RPMI8226 (cell line): ENCODE measurements at places on chromosomes 11 and 22.

DNA sequence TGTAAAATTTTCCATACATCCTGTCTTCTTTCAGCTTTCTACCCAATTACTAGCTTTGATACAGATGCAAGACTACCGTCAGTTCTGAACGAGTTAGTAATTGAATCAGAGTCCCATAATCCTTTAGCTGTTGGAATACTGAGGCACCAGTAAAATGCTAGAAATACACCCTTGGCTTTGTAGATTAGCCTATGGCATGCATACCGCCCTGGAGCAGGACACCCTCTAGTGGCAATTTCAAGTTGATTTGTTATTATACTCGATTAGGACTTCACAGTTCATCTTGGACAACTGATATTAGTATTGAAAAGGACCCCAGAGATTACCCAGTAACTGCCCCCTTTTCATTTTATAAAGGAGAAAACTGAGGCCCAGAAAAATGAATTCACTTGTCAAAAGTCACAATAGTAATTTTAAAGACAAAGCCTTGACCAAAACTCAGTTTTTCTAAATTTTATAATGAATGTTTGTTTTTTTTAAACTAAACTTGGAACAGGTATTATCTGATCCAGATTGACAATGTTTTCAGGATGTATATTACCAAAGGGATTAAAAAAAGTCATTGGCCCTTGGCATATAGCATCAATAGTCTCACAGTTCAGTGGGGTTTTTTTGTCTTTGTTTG, 72.6 kb downstream of the HIPK3 start:
- peak; percentile 56 for DNase-seq

DNA sequence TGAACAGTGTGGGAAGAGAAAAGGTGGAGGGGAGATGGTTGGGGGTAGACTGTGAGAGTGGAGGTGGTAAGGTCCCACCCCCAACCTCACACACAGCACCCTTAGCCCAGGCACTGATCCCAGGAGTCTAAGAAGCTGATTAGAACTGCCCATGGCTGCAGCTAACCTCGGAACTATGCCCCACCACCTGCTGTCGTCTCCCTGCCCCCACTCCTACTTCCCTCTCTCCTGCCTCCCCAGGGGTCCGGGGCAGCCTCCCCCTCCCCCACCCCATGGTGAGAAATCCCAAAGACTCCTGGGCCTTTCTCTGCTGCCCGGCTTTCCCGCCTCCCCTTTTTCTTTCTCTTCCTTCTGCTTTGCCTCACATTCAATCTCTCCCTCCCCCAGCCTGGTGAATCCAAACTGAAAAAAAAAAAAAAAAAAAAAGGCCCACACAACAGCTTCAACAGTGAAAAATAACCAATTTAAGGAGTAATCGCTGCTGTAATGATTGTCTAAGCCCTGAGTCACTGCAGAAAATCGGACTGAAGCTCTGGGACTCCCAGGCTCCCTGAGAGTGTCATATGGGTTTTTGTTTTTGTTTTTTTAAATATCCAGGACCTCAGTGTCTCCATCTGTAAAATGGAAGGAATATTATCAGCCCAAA, 9.6 kb upstream of the TP53I11 start:
- no peak for DNase-seq

- DNase-seq: no peak
These were observed 664 bp upstream of the OR10A4 start for GRCh38 chr11:6875761-6876160.

GRCh38 chr11:124174001-124174583, 9.1 kb upstream of the OR10D3 start:
- DNase-seq: peak; percentile 20

- no peak for DNase-seq
These were observed 7.2 kb downstream of the TMEM86A start for GRCh38 chr11:18705651-18706281.

DNA sequence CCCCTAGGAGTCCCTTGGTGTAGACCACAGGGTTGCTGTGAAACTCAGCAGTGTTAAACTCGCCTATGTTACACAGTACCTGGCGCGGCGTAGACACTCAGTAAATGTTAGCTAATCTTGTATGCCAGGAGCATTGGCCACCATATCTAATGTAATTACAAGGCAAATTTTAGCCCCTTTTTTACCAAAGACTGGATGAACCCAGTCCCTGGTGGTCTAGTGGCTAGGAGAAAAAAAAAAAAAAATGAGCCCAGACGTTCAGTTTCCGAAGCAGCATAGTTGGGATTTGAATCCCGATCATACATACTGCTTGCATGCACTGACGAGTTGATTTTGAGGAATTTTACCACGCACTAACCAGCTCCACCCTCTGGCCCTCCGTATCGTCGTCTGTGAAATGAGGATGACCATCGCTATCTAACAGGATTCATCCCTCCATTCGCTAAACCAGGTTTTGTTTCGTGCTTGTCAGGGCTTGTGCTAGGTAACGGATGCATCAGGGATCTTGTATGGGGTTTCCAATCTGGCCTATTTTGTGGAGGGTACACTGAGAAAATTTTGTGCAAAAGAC, 688 bp downstream of the PTS start:
- DNase-seq: peak; percentile 21

- no peak for DNase-seq
These were observed 232.7 kb downstream of the CTTN start for GRCh38 chr11:70630816-70631623.

GRCh38 chr11:75518771-75519653, 6.7 kb downstream of the GDPD5 start:
- no peak for DNase-seq

DNA sequence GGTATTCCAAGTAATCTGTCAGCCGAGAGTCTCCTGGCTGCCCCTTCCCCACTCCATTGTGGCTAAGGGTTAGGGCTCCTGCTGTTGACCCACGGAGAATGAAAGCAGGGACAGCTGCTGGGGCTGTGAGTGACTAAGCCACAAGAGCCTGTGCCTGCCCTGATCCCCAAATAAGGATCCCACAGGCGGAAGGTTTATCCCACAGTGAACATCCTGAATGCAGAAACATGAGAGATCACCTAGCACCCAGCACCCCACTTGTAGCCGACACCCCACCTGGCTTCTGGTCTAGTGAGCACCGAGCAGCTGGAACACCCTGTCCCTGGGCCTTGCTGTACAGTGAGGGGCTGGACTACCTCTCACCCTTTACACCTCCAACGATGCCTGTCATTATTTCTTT, 117.7 kb upstream of the LMO1 start:
- no peak for DNase-seq

DNA sequence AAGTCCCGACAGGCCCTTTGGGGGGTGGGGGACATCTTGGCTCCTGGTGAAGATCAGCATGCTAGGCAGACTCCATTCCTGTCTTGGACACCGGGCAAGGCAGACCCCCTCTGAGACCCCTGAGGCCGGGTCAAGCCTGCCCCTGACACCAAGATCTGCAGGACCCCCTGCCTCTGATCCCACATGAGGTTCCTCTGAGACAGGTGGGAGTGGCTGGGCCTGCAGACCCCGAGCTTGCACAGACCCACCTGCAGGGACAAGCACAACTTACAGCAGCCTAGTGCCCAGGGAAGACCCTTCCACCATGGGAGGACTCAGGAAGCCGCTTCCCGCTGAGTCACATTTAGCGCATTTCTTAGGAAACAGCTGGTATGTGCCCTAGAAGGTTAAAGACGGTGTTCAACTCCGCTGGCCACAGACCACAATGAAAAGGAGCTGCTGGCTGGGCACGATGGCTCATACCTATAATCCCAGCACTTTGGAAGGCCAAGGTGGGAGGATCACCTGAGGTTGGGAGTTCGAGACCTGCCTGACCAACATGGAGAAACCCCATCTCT, 15.5 kb downstream of the ARVCF start:
- no peak for DNase-seq

GRCh38 chr11:78656327-78656726, 81.7 kb upstream of the NARS2 start:
- no peak for DNase-seq

DNA sequence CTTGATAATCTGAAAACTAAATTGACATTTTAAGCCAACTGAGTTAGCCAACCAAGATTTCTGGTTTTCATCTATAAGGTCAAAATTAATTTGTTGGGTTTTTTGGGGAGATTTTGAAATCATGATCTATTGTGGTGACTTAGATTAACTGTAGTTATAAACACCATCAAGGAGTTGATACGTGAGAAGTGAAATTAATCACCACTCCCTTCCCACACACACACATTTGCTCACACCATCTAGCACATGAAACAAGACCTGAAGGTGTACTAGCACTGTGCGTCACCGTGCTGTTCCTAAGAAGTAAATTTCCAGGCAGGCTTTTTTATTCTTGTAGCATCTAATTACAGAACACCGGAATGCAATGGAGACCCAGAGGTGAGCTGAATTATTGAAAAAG, 2.1 kb downstream of the OR5B21 start:
- no peak for DNase-seq

DNA sequence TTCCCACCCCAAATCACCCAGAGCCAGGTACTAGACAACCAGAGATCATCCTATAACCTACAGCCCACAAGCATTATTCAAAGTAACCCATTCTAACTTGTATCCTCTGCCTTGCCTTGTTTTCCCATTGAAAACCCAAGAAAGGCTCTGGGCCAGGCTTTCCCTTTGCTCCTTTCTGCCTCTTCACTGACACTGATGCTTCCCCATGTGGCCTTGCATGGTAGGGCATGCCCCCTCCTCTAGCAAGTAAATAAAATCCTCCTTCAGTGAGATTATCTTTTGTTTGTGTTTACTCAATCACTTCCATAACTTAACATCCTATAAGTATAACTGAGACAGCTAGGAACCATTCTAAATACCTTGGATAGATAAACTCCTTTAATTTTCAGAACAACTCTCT, 65.6 kb upstream of the FAR1 start:
- DNase-seq: no peak

DNA sequence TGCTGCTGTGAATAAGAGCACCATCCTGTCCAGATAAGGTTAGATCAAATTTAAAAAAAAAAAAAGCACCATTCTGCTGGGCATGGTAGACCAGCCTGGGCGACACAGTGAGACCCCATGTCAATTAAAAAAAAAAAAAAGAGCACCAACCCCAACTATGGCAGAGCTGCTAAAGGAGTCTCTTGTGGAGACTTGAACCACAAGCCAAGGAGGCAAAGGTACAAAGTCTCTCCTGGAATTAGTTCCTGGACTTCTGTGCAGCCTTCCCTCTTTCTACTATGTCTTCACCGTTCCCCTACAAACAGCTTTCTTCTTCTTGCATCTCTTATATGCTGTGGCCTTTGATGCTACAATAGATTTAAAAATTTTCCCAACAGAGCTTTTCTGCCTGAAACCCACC, 1.3 kb downstream of the PIK3C2A start:
- DNase-seq: no peak

- DNase-seq: no peak
These were observed 47.3 kb downstream of the CCDC81 start for GRCh38 chr11:86421946-86422345.

DNA sequence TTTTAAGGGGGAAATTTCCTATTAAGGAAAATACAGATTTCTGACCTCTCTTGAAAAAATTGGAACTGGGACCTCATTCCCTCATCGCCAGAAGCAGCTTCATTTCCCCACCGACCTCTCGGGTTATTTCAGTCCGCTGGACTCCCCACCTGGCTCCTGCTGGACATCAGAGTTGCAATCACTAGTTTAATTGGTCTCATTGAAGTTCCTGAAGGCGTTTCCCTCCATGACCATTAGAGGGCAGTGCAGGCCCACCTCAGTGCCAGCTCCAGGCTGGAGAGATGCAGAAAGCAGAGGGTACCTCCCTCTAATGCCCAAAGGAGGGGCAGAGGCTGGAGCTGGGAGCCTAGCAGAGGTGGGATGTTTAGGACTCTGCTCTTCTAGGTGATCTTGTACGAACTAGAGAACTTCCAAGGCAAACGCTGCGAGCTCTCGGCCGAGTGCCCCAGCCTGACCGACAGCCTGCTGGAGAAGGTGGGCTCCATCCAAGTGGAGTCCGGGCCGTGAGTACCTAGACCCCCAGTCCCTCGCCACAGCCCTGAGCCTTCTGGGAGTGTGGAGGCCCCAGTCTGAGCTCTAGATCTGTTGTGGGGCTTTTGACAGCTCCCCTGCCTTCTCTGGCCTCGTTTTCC, 2.7 kb downstream of the CRYBB3 start:
- DNase-seq: peak; percentile 67

- DNase-seq: no peak
These were observed 1.7 kb downstream of the UBXN1 start for GRCh38 chr11:62677156-62677555.

DNA sequence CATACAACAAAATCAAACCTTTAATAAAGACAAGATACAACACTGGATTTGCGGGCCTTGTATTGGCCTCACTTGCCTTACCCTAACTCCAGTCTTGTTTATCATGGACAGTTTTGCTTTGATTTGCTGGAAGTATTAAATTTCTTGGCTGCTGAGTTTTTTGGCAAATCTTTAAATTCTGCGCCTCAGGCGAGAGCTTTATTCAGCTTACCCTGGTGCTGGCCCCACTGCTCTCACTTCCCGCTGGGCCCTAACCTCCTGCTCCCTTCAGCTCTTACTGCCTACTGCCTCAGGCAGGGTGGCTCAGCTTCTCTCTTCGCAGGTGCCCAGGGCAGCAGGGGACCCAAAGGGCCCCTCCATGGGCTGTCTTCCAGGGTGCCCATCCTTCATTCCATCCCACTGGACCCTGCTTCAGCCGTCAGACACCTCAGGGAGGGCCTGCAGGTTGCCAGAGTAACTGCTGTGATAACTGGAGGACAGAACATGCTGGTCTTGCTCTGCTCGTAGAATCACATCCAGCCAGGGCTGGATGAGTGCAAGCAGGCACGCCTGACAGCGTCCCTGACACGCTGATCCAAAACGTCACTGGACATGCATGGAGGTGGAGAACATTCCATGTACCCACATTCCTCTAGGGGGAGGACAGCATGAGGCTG, 45.7 kb upstream of the TUB start:
- DNase-seq: no peak

GRCh38 chr11:79026803-79027445, 413.9 kb downstream of the TENM4 start:
- peak; percentile 79 for DNase-seq

- no peak for DNase-seq
These were observed 39.9 kb upstream of the NAV2 start for GRCh38 chr11:19672586-19673206.

GRCh38 chr22:42967933-42968332, 47.0 kb downstream of the PACSIN2 start:
- DNase-seq: no peak

DNA sequence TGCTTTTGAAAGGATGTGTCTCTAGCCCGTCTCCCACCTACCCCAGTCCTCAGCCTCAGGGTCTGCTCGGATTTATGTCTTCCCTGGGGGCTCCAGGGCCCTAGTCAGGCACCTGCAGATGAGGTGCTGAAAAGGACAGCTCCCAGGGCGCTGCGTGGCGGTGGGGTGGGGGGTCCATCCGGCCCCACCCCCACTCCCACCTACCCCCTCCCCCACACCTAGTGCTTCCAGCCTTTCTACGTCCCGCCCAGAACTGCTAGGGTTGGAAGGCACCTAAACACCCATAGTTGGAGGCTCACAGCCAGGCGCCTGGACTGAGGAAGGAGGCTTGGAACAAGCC, 1.4 kb upstream of the ROBO3 start:
- DNase-seq: no peak

DNA sequence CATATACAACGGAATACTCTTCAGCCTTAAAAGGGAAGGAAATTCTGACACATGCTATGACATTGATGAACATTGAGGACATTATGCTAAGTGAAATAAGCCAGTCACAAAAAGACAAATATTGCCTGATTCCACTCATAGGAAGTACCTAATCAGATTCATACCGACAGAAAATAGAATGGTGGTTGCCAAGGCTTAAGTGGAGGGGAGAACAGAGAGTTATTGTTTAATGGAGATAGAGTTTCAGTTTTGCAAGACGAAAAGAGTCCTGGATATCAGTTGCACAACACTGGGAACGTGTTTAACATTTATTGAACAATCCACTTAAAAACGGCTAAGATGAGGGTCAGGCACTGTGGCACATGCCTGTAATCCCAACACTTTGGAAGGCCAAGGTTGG, 45.6 kb upstream of the HIPK3 start:
- no peak for DNase-seq

GRCh38 chr11:8090756-8091155, 9.7 kb downstream of the TUB start:
- DNase-seq: peak; percentile 35
